ENCODE measurements at places on chromosomes 12 and 14.

DNA sequence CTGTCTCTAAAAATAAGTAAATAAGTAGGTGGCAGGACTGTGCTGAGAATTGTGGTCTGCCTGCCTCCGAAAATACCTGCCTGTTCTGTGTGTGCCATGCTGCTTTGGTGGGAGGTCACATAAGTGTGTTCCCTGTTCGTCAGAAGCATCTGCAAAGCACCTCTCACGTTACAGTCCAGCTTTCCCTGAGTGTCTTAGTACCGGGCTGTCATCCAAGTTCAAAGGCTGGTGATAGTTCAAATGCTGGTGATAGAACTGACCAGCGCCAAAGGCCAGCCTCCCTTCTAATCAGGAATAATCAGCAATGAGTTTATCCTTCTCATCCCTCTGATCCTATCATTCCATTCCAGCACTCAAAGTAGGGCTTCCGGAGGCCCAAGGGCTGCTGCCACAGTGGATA is 5.6 kb downstream of the CABP1 start:
- DNase-seq = no peak

DNA sequence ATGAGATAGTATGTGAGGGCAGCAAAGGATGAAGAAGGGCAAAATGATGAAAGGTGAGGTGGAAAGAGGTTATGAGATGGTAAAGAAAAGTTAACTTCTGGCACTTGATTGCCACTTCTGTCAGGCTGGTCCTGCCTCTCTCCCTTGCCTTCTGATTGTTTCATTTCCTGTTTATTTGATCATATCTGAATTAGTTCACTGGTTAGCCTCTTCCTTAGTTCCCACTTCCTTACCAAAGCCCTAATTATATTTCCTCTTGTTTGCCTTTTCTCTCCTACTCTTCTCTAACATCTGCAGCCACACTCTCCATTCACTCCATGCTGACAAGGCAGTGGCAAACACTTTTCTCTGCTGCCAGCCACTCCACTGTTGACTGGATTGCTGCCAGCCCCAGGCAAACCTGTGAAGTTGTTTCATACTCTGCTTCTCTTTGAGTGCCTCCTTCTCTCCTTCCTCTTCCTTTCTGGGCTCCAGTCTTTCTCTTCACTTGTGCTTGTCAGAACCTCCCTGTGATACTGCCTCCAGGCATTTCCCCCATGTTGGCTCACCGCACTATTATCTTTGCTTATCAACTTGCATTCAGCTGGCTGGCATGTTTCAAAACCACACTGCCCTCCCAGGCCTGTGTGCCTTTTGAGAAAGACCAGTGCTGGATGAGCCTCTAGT is 8.1 kb downstream of the PNP start:
- DNase-seq = no peak

GRCh38 chr14:45227566-45227965 is 25.4 kb downstream of the MIS18BP1 start:
- DNase-seq = no peak

- no peak for DNase-seq
Measured at GRCh38 chr14:74946659-74947281, 8.6 kb downstream of the PGF start.

DNA sequence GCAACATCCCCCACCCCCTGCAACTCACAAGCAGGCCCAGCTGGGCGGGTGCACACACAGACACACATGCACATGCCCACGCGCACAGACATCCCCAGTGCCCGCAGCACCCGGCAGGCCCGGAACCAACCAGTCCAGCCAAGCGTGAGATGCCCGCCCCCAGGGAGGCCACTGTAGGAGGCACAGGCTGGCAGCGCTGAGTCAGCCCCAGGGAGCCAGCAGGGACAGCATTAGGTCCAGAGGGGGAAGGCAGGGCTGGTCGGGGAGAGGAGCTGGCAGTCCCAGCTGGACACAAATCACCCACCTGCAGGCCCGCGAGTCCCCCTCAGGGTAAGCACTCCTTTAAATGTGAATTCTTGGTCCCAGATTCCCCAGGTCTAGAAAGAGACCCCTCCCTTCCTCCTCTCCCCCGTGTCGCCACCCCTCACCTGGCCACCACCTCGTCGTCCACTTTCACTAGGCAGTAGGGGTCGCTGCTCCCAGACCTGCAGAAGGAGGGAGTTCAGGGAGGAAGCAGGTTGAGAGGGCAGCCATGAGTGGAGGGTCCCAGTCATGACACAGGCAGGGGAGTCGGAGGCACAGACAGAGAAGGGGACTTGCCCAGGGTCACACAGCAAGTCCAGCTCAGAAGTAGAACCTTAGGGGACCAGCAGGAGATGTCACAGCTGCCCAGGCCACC is 5.0 kb downstream of the RASAL1 start:
- no peak for DNase-seq

DNA sequence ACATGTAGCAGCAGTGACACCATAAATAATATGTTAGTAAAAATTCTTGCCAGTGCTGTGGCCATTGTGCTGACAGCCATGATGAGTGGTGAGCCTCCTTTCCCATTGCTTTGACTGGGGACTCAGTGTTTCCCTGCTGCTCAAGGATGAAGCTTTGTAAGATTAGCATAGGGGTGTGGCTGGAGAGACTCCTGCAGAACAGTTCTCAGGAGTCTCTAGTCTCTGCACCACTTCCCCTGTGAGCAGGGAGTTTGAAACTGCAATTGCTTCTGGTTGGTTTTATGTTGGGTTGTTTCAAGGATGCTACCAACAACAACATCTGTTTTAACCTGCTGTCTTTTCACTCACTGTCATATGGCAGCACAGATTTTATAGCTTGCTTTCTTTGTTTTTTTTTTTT is 41.4 kb downstream of the ZC3H14 start:
- no peak for DNase-seq

GRCh38 chr12:50636505-50636904 is 127.4 kb upstream of the ATF1 start:
- DNase-seq = no peak

DNA sequence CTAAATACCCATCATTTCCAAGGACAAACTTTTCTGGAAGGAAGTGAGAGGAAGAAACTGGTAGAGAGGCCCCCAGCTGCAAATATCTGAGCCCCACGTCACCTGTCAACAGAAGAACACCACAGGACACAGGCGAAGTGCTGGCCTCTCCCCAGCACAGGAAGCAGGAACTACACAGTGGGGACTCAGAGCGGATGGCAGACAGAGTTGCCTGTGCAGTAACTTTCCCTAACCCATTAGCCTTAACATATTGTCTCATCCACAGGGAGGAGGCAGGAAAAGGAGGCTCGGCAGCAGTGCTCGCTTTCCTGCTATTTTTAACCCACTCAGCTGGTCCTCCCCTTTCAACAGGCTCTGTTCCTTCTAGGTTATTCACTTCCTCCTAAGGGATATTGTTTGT is 111.5 kb upstream of the TMPO start:
- no peak for DNase-seq

DNA sequence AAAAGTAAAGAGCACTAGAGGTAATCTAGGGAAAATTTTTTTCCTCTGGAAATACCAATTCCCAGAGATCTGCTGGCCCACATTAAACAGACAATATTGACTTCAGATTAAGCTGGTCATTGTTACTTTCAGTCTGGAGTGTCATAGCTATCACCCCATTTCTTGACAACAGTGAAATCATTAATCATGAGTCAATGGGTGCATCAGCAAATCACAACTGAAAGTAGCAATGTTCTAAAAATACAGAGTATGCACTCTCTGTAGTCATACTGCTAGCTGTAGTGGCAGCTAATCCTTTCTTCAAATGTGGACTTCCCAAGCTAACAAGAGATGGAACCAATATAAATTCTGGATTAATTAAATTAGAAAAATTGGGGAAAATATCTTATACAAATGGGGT is 129.9 kb downstream of the CPNE8 start:
- DNase-seq = no peak

DNA sequence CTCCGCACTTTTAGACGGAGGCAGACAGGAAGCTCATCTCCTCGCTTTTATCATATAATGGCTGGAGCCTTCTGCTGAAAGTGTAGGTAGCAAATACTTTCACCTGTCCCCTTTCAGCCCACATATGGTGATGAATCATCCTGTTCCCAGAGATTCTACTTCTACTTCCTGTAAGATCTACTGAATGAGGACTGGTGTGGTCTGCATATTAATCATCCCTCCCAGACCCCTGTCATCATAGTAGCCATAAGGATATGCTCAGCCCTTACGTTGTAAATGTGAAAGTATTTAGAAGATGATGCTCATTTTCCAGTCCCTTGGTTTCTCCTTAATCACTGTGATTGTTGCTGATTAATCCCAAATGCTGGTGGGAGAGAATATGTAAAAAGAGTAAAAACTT is 268.2 kb upstream of the GRIP1 start:
- no peak for DNase-seq

GRCh38 chr12:44511289-44511688 is 364.8 kb downstream of the NELL2 start:
- no peak for DNase-seq

GRCh38 chr12:12947902-12948301 is 4.1 kb downstream of the GPRC5D start:
- no peak for DNase-seq

DNA sequence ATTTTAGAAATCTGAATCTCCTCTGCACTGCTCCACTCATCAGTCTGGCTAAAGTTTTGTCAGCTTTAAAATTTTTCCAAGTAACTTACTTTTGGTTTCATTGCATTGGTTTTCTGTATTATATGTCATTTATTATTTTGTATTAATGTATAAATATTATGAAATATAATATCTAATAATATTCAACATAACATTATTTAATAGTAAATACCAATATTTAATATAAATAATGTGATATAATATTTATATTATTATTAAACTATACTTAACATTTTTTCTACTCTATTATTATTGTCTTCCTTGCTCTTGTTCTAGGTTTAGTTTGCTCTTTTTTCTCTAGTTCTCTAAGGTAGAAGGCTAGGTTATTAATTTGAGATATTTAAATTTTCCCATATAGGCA is 512.1 kb downstream of the AACS start:
- DNase-seq = no peak

DNA sequence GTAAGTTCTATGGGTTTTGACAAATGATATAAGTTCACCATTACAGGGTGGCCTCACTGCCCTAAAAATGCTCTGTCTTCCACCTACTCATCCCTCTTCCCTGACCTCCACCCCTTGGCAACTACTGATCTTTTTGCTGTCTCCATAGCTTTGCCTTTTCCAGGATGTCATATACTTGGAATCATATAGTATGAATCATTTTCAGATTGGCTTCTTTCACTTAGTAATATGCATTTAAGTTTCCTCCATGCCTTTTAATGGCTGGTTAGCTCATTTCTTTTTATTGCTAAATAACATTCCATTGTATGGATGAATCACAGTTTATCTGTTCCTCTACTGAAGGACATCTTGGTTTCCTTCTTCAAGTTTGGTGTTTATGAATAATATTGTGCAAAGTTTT is 14.0 kb upstream of the PEX5 start:
- DNase-seq = no peak

DNA sequence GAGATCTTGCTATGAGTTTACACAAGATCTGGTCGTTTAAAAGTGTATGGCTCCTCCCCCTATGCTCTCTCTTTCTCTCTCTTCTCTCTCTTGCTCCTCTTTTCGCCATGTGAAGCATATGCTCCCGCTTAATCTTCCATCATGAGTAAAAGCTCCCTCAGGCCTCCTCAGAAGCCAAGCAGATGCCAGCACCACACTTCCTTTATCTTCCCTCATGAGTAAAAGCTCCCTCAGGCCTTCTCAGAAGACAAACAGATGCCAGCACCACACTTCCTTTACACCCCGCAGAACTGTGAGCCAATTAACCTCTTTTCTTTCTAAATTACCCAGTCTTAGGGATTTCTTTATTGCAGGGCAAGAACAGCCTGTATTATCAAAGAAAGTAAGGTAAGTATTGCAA is 152.4 kb downstream of the SEC23A start:
- no peak for DNase-seq

GRCh38 chr12:53695152-53696145 is 19.6 kb upstream of the ATP5MC2 start:
- peak; percentile 53 for DNase-seq

Data from activated naive CD8-positive, alpha-beta T cell treated with anti-CD3 and anti-CD28 coated beads, Interleukin-2, amount 50 U/mL, for 24 hours (primary cell).